Naive B cell (primary cell): ENCODE measurements at places on chromosomes 11 and 22. TPM values are rescaled to one million over a fixed set of nuclear protein-coding genes. Genes with fewer than 3 reads are reported as not detected.
A peak's percentile ranks its signal among the peaks of the same experiment; 100 is the strongest.

Gene MUC2
- not detected for polyA plus RNA-seq

DNA sequence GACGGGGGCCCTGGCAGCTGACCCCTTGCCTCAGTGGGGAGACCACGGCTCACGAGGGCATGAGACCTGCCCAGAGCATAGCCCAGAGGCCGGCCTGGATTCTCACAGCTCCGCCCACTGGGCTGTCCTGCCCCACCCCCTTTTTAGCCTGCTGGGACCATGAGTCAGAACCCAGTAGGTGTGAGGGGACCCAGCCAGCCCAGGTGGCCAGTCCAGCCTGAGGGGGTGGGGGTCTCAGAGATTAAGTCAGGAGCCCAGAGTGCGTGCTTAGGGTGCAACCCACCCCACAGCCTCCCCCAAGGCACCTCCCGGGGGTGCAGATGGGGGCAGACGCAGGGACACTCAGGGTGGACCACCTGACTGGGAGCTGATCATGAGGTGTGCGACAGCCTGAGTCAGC is 40.1 kb upstream of the PPARA start:
- DNase-seq, result no peak

- DNase-seq, result no peak
Measured at GRCh38 chr11:58773337-58773736, 41.6 kb upstream of the GLYAT start.

Gene RAC2
- 842 TPM for polyA plus RNA-seq

DNA sequence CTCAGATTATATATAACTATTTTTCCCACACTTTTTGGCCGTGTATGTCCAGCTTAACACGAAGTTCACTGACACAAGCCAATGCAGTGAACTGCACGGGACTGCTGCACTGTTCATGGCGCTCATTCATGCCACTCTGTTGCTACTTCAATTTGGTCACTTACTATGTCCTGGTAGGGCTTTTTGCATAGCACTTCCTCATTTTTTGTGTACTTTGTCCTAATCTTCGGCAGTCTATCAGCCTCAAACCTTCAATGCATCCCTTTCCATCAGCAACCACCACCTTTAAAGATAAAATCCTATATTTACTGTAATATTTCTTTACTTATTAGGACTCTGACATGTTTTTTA is 18.7 kb upstream of the ARHGAP32 start:
- DNase-seq, result no peak

Gene CECR2
- 0.14 TPM for polyA plus RNA-seq

- no peak for DNase-seq
Measured at GRCh38 chr11:66818231-66818955, 24.8 kb upstream of the RCE1 start.

DNA sequence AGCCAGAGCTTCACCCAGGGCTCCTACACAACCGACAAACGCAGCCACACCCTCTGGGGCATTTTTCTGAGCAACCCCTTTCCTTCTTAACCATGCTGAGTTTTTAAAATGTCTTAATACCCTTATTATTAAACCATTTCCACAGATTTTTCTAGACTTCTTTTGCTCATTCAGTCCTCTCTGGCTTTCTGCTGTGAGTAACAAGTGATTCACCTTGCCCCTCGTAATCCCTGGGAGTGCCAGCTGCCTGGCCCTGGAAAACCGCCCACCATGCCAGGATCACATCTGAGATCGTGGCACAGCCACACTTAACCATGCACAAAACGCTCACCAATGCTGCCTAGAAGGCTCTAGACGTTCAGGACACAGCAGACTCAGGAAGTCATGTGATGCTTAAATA is 25.4 kb downstream of the YPEL1 start:
- DNase-seq, result no peak

DNA sequence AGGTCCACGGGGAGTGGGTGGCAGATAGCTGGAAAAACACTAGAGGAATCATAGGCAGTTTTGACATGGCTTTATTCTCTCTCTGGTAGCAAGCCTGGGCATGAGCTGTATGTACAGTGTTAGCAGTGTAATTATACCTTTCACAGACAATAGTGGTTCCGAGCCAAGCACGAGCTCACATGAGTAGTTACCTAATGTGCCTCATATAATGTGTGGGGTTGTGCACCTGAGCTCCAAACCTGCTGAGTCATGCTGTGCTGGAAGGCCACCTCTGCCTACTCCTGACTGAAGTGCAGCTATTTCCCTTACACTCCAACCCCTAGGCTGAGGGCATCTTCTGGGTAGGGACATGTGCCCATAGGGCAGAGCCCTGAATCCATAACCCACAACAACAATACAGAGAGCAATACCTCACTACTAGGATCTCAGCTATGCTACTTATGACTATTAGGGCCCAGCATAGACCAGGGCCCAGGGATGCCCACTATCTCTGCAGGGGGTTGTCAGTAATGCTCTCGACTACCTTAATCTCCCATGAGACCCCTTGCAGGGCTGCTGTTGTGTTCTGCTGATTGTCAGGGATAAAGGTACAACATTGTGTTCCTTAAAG is 432.1 kb downstream of the DYNC2H1 start:
- DNase-seq, result peak; percentile 9

DNA sequence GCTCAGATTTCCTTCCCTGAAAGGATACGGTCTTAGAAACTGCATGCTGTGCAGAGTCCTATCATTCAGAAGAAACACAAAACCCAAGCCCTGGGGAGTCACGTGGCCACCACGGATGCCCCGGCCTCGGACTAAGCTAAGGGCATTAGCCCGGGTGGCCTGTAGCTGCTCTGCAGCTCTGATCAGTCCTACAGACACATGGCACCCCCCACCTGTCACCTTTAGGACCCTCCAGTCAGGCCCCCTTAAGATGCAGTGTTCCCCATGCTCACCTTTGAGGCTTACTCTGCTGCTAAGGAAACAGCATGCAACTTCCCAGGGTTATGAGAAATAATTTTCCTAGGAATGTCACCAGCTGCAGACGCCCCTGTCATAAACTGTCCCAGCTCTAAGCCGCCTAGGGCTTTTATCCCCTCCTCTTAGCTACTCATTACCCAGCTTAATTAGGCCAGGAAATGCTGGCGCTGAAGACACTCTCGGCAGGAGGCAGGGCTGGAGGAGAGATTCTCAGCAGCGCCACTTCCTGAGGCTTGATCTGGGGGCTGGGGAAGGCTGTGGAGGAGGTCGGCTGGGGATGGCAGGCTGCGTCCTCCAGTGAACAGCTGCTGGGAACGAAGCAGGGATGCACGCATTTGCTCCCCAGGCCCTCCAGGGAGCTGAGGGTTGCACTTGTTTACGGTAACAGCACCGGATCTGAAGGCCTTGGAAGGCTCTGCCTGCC is 47.2 kb upstream of the ADA2 start:
- DNase-seq, result no peak

DNA sequence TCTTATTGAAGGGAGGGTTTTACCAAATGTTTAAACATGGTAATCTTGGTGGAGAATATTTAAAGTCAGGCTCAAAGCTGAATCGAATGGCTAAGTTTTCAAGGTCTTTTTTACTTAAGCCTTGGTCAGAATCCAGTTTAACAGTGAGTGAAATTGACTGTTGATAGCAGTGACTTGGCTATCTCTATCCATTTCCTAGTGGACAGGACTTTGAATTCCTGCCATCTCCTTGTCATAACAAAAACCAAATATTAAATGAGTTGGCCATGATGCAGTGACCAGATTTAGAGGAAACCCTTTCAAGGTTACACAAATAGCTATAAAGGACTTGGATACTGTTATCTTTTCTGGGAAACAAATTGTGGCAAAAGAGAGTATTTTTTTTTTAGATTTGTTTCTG is 92.0 kb downstream of the JRKL start:
- DNase-seq, result no peak

- DNase-seq, result peak; percentile 77
Measured at GRCh38 chr22:36409911-36410756, 22.4 kb upstream of the MYH9 start.

Gene APOC3
- polyA plus RNA-seq, result not detected

Gene ACR
- not detected for polyA plus RNA-seq

DNA sequence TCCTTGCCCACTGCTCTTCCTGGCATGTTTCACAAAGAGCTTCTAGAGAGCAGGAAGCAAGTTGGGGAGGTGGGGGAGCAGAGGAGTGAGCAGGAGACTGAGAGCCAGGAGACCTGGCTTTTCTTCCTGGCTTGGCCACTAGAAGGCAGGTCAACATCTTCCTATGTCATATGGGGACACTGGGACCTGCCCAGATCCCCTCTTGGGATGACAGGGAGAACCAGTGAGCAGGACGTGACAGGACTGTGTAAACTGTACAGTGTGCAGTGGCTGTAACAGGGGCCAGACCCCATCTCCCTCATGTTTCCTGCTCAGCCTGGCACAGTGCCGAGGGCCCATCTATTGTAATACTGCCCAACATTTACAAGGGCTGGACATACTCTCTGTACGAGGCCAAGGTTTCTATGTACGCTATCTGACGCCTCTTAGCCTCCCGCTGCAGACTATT is 29.4 kb downstream of the GDPD5 start:
- no peak for DNase-seq

- no peak for DNase-seq
Measured at GRCh38 chr11:118484405-118484804, 42.9 kb upstream of the TTC36 start.

DNA sequence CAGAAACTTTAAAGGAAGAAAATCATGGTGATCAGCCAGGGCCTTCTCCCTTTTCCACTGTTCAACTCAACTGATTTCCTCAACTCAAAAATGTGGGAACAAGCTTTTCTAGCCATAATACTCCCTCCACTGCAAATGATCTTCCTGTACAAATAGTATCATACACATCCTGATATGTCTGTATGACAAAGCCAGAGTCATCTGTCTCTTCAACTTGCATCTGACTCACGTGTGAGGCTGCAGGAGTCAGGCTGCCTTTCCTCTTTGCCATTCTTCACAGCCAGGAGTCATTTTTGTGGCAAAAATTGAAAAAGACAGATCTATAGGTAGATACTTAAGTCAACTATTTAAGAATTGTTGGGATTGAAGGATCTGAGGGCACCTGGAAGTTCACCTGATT is 13.3 kb downstream of the PATZ1 start:
- no peak for DNase-seq

GRCh38 chr11:15710580-15711275 is 596.0 kb downstream of the INSC start:
- DNase-seq, result no peak

Gene CTTN
- 1.1 TPM for polyA plus RNA-seq

DNA sequence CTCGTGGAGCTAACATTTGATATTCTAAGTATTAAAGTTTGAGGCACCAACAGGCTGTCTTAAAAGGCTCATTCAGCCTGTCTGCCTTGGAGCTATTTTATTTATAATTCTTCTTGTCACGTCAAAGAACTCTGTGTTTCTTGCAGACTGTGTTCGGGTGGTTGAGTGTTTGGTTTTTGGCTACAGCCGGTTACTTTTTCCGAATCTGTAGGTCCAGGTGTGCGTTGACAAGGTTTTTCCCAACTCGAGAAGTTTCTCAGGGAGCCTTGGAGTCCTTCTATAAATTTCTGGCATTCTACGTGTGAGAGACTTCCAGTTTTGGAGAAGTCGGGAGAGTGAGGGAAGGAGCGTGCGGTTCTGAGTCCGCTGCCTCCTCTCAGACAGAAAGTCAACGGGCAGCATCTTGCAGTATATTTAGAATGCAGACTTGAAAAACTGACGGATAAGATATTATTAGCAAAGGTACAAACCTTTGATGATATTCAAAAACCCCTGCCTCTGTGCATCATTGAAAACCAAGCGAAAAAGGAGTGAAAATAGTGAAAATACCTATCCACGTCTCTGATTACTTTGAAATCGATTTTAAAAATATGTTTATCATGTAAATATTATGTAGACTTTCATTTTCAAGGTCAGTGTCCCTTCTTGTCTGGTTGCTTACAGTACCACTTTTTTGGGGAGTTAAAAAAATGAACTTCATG is 85.2 kb upstream of the PPARA start:
- no peak for DNase-seq

Gene OR8A1
- polyA plus RNA-seq, result not detected

DNA sequence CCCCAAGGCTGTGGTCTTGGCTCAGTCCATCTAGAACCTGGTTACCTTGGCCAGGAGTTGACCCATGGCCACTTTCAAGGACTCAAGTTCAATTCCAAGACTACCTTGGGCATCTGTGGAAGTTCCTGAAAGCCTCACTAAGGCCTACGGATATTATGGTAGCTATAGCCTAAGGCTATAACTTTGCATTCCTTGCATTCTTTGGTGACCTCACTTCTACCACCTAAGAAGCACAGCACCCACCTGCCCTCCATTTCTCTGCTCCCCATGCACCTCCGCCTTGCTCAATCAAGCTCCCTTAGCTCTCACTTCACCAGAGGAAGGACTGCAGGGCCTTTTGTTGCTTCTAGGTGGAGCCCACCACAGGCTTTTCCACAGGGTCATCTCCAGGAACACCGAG is 50.3 kb upstream of the GALNT18 start:
- DNase-seq, result no peak
